Activated T-cell treated with anti-CD3 and anti-CD28 coated beads, Interleukin-2, amount 50 U/mL, for 72 hours (primary cell): ENCODE measurements at places on chromosomes 13 and 19.

DNA sequence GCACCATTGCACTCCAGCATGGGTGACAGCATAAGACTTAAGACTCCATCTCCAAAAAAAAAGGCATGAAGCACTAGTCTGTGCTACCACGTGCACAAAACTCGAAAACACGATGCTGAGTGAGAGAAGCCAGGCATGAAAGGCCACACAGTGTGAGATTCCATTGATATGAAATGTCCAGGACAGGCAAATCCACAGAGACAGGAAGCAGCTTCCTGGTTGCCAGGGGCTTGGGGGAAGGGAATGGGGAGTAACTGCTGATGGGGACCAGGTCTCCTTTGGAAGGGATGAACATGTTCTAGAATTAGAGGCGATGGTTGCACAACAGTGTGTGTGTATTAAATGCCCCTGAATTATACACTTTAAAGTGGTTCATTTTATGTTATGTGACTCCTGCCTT, 15.9 kb upstream of the JUND start:
- no peak for DNase-seq
- H3K4me3 ChIP-seq: no peak overlapping the region
- peaks cover 5% of the 10 kb centered on the region for H3K36me3 ChIP-seq
- no peak overlapping the region for H3K27ac ChIP-seq
- H3K4me1 ChIP-seq: peaks cover 58% of the 10 kb centered on the region
- no peaks in the 10 kb centered on the region for H3K27me3 ChIP-seq

- H3K4me3 ChIP-seq: no peak overlapping the region
- H3K4me1 ChIP-seq: no peaks in the 10 kb centered on the region
- no peaks in the 10 kb centered on the region for H3K27me3 ChIP-seq
- H3K27ac ChIP-seq: no peak overlapping the region
- no peaks in the 10 kb centered on the region for H3K36me3 ChIP-seq
Measured at GRCh38 chr13:47350334-47351124, 453.7 kb upstream of the HTR2A start.

- peaks cover 5% of the 10 kb centered on the region for H3K4me1 ChIP-seq
- H3K27me3 ChIP-seq: no peaks in the 10 kb centered on the region
- DNase-seq: no peak
- no peak overlapping the region for H3K27ac ChIP-seq
Measured at GRCh38 chr13:98845742-98846141, 93.3 kb upstream of the SLC15A1 start.

GRCh38 chr13:106701771-106702341, 133.9 kb upstream of the ARGLU1 start:
- no peaks in the 10 kb centered on the region for H3K36me3 ChIP-seq
- no peak overlapping the region for H3K4me3 ChIP-seq
- H3K27ac ChIP-seq: no peak overlapping the region

DNA sequence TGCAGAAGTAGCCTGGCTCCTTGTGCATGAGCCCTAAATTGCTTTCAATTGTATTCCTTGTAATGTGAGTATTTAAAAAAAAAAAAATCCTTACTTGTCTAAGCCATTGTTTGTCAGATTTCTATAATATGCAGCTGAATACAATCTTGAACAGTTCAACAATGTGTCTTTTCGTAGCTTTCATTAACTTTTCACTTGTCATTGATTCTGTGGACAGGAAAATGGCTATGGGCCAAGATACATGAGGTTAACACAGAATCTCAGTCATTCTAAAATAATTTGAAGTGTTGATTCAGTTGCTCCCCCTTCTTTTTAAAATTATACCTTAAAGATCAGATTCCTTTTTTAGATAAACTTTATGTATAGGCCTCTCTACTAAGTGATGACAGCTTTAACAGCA, 395.8 kb upstream of the KLF12 start:
- no peak for DNase-seq
- H3K27ac ChIP-seq: no peak overlapping the region
- no peaks in the 10 kb centered on the region for H3K4me1 ChIP-seq
- H3K36me3 ChIP-seq: no peaks in the 10 kb centered on the region

GRCh38 chr13:61202042-61202441, 213.6 kb downstream of the PCDH20 start:
- no peaks in the 10 kb centered on the region for H3K27me3 ChIP-seq
- no peak for DNase-seq
- H3K4me1 ChIP-seq: no peaks in the 10 kb centered on the region
- no peaks in the 10 kb centered on the region for H3K36me3 ChIP-seq

DNA sequence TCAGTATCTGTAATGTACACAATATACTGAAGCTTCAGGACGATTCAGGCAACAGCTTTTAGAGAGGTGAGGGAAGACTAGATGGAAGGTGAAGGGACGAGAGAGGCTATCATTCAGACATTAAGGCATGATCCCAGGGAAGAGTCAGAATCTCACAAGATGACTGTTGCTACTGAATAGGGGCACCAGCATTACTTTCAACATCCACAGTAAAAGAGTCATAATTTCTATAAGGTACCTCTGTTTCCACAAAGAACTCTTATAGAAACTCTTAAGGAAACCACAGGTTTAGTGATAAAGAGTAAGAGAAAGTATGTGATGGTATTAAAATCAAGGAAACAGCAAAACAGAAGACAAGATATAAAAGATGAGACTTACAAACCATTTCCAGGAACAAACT, 23.0 kb downstream of the LCP1 start:
- H3K27ac ChIP-seq: peak overlapping the region; percentile 94
- no peak for DNase-seq
- peak overlapping the region; percentile 88 for H3K4me3 ChIP-seq

- no peaks in the 10 kb centered on the region for H3K4me1 ChIP-seq
- no peak for DNase-seq
- H3K36me3 ChIP-seq: no peaks in the 10 kb centered on the region
- H3K4me3 ChIP-seq: no peak overlapping the region
- peaks cover 4% of the 10 kb centered on the region for H3K27me3 ChIP-seq
Measured at GRCh38 chr19:3914199-3914598, 18.7 kb upstream of the NMRK2 start.

DNA sequence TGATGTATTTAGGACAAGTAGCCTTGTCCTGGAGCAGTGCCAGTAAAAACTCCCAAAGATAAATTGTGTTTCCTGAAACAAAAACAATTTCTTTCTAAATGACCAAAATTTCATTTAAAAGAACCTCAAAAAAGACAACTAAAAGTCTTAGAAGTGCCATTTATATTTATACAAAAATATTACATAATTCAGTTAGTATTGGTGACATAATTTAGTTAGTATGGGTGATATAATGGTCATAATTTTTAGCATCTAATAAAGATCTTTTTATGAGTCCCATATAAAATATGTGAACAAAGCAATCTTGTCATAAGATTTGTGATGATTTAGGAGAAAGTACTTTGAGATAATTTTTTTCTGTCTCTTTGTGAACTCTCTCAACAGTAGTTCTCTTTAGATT, 76.0 kb downstream of the ELF1 start:
- peaks cover 9% of the 10 kb centered on the region for H3K36me3 ChIP-seq
- H3K4me3 ChIP-seq: no peak overlapping the region
- peaks cover 17% of the 10 kb centered on the region for H3K4me1 ChIP-seq

DNA sequence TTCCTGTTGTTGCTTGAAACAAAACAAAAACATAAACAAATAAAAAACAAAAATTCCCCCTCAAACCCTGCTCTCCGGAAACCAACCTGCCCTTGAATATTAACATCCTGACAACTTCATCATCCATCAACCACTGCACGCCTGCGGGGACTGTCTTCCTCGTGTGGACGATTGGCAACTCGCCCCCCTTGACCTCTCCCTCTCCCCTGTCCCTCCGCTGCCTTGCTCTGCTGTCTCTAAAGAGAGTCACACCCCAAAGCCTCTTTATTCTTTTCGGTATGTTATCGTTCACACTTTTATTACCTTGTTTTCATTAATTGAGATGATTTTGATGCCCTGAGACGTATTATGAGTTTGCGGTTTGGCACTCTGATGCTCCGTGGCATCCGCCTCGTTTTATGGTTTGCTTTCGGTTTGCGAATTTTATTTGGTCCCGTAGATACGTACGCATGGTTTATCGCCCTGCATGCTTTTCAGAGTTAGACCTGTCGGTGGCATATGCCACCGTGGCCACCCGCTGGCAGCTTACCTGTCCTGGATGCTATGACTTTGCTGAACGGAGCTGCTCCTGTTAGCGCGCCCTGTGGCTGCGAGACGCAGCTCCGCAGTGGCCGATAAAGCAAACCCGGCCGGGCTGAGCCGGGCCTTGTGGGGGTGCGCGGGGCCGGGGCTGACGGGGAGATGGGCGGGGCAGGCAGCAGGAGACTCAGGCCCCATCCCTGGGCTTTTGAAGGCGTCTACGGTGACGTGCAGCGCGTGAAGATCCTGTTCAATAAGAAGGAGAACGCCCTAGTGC, 10.6 kb downstream of the PTBP1 start:
- peaks cover 44% of the 10 kb centered on the region for H3K36me3 ChIP-seq
- H3K27me3 ChIP-seq: no peaks in the 10 kb centered on the region
- no peak for DNase-seq
- H3K4me1 ChIP-seq: peaks cover 9% of the 10 kb centered on the region
- H3K4me3 ChIP-seq: no peak overlapping the region

DNA sequence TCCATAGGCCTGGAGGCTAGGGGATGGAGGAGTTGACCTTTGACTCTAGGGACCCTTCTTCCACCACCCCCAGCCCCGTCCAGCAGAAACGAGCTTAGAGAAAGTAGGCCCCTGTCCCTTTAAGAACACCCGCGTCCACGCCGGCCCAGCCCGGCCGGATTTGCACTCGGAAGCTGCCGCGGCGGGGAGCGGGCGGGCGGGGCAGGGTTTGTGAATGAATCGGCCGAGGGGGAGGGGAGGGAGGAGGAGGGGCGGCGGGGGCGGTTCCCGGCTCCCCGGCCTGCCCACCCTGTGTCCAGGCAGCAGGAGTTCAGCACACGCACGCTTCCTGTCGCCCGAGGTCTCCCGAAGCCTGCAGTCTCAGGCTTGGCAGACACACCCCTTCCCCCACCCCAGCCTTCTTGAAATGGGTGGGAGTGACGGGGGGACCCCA, 1.5 kb downstream of the UNC13A start:
- peaks cover 15% of the 10 kb centered on the region for H3K4me1 ChIP-seq
- peaks cover 2% of the 10 kb centered on the region for H3K36me3 ChIP-seq
- H3K27ac ChIP-seq: no peak overlapping the region
- H3K4me3 ChIP-seq: no peak overlapping the region
- DNase-seq: no peak
- H3K27me3 ChIP-seq: peaks cover 71% of the 10 kb centered on the region

- H3K27me3 ChIP-seq: no peaks in the 10 kb centered on the region
- H3K36me3 ChIP-seq: no peaks in the 10 kb centered on the region
- no peak overlapping the region for H3K4me3 ChIP-seq
Measured at GRCh38 chr13:66354879-66355751, 875.0 kb downstream of the PCDH9 start.

DNA sequence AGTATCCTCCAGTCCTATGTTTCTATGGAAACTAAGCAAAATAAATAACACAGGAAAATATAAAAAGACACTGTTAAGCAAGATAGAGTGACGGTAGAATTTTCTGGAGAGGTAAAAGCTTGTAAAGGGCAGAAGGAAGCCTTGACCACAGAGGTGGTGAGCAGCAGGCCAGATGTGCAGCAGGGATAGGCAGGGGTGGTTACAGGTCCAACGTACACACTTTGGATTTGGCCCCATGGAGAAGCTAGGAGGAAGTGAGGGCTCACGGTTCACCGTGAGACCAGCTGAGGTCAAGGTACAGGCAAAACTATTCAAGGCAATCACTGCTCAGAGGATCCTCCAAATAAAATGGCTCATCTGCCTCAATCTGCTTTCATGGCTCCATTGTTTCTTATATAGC, 242.8 kb downstream of the B3GLCT start:
- H3K4me1 ChIP-seq: no peaks in the 10 kb centered on the region
- DNase-seq: no peak
- H3K27me3 ChIP-seq: no peaks in the 10 kb centered on the region
- no peak overlapping the region for H3K4me3 ChIP-seq
- no peak overlapping the region for H3K27ac ChIP-seq

- DNase-seq: no peak
- H3K36me3 ChIP-seq: peaks cover 2% of the 10 kb centered on the region
- no peak overlapping the region for H3K27ac ChIP-seq
- peaks cover 17% of the 10 kb centered on the region for H3K4me1 ChIP-seq
- no peak overlapping the region for H3K4me3 ChIP-seq
- H3K27me3 ChIP-seq: no peaks in the 10 kb centered on the region
Measured at GRCh38 chr19:48506138-48506733, 5.4 kb downstream of the LMTK3 start.

DNA sequence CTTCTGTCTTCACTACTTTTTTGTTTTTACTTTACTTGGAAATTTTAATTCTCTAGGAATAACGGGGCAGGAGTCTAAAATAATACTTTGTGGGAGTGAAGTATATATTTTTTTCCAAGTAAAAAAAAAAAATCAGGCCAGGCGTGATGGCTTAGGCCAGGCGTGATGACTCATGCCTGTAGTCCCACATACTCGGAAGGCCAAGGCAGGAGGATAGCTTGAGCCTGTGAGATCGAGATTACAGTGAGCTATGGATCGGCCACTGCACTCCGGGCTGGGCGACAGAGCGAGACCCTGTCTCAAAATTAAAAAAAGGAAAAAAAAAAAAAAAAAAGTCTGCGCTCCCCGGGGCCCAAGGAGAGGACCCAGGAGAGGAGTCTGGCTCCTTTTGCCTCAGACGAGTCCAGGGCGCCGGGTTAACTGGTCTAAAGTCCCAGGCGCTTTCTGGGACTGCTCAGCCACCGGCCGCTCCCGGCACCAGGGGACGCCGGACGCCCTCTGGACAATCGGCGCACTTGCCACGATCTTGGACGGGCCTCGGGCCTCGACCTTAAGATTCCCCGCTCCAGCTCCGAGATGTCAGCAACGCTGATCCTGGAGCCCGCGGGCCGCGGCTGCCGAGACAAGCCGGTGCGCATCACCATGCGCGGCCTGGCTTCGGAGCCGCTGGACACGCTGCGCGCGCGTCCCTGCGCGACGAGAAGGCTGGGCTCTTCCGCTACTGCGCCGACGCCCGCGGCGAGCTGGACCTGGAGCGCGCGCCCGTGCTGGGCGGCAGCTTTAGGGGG, 2.7 kb upstream of the ZFP82 start:
- peaks cover 27% of the 10 kb centered on the region for H3K27me3 ChIP-seq
- peak overlapping the region; percentile 78 for H3K4me3 ChIP-seq
- peaks cover 36% of the 10 kb centered on the region for H3K36me3 ChIP-seq
- peaks cover 23% of the 10 kb centered on the region for H3K4me1 ChIP-seq

GRCh38 chr13:99656844-99657381, 155.6 kb downstream of the TM9SF2 start:
- peaks cover 45% of the 10 kb centered on the region for H3K4me1 ChIP-seq
- H3K27me3 ChIP-seq: no peaks in the 10 kb centered on the region
- H3K36me3 ChIP-seq: no peaks in the 10 kb centered on the region
- peak overlapping the region; percentile 88 for H3K27ac ChIP-seq
- peak overlapping the region; percentile 81 for H3K4me3 ChIP-seq
- peak; percentile 16 for DNase-seq

- no peak overlapping the region for H3K4me3 ChIP-seq
- H3K36me3 ChIP-seq: no peaks in the 10 kb centered on the region
- H3K27ac ChIP-seq: no peak overlapping the region
- no peaks in the 10 kb centered on the region for H3K4me1 ChIP-seq
Measured at GRCh38 chr13:93193682-93194081, 32.9 kb upstream of the GPC6 start.

DNA sequence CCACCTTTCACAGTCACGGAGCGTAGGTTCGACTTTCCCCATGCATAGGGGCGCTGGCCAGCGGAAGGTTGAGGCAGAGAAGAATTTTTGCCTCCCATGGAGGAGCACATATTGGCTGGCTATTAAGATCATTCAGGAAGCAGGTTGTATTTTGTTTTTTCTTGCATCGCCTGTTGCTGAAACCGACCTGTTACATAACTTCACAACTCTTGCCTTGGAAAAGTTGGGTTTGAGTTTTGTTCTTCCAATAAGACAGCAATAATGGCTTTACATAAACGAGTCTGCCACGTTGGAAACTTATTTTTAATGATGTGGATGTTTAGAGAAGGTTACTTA, 1.4 kb downstream of the UPF1 start:
- H3K4me1 ChIP-seq: peaks cover 50% of the 10 kb centered on the region
- no peak for DNase-seq
- H3K4me3 ChIP-seq: peak overlapping the region; percentile 97
- peaks cover 18% of the 10 kb centered on the region for H3K36me3 ChIP-seq
